ENCODE measurements at places on chromosomes 5 and 9.

- no peak for DNase-seq
Observed at GRCh38 chr5:17090839-17091238, 126.6 kb upstream of the BASP1 start.

DNA sequence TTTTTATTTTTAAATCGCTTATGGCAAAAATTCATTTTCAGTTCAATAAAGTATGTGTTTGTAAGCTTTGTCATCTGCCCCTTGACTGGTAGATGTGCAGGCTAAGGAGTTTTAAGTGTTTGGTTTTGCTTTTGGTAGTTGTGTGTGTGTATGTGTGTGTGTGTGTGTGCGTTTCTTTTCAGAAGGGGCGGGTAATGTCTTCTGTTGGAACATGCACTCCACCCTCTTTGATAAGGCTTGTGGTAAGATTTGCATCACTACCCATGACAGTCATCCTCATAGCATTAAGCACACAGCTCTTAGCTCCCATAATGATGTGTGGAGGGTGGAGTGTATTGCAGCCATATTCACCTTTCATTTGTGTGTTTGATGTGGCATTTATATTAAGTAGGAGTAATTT is 92.1 kb upstream of the FSD1L start:
- DNase-seq = no peak

DNA sequence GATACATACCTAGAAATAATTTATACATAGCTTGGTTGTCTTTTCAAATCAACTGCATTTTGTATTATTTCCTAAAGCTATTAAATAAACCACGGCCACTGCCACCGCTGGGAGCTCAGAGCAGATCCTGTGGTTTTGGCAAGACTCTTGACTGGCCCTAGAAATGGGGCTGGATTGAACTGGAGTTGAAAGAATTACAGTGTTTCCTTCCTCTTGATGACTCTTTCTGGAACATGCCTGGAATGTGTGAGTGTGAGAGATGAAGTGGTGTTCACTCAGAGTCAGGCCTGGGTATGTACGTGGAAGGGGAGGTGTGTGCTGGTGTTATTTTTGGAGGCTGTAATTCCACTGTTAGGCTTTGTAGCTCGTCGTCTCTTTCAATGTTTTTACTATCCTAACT is 45.9 kb downstream of the TEK start:
- DNase-seq = no peak

DNA sequence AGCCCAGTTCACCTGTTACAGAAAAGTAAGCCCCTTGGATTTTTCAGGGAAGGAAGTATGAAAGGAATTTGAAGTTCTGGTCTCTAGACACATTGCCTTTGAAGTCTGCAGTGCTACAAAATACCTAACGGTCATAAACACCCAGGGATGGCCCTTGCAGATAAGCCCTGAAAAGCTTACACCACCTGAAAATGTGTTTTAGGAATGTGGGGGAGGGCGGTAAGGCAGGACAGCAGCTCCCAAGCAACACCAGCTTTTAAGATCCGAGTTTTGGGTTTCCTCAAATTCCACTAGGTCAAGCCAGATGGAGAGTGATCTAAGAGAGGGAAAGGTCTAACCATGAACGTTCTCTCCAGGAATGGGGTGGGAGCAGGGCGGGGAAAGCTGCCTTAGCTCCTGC is 114.1 kb upstream of the PANK3 start:
- DNase-seq = no peak

- DNase-seq = no peak
Observed at GRCh38 chr9:111994831-111995458, 98.3 kb downstream of the UGCG start.

- no peak for DNase-seq
Observed at GRCh38 chr5:120153551-120153950, 310.5 kb upstream of the PRR16 start.

- DNase-seq = no peak
Observed at GRCh38 chr5:133232011-133232410, 180.2 kb downstream of the HSPA4 start.

- no peak for DNase-seq
Observed at GRCh38 chr9:99762470-99762869, 59.2 kb upstream of the NR4A3 start.

DNA sequence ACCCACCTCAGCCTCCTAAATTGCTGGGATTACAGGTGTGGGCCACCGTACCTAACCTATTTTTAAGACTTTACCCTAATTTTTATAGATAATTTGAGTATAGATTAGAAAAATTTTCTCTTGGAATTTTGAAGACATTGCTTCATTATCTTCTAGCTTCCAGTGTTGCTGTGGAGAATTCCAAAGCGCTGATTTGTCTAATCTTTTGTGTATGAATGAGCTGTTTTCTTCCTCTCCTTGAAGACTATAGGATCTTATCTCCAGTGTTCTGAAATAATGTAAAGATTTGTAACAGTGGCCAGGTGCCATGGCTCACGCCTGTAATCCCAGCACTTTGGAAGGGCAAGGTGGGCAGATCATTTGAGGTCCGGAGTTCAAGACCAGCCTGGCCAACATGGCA is 5.7 kb upstream of the SNX24 start:
- DNase-seq = no peak

DNA sequence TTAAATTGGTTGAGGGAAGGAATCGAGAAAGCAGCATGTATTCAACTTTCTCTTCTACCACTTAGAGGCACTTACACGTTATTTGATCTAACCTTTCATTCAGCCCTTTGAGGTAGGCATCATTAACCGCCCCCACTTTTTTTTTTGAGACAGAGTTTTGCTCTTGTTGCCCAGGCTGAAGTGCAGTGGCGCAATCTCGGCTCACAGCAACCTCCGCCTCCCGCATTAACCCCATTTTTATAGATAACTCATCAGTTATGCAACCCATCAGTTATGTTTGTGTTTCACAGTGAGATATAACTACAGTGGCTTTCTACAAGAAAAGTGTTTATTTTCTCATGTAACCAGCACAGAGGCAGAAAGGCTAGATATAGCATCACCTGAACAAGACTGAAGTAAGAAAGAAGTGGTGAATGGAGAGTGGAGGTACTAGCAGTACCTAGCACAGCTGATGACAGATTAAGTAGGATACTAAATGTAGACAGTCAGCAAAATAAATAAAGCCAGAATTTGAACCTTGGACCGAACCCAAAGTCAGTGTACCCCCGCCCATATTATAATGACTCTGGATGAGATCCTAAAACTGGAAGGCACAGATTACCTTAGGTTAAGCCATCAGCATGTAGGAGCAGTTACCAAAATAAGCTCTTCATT is 91.2 kb downstream of the PJA2 start:
- no peak for DNase-seq

- no peak for DNase-seq
Observed at GRCh38 chr9:107214381-107214780, 68.7 kb upstream of the RAD23B start.

DNA sequence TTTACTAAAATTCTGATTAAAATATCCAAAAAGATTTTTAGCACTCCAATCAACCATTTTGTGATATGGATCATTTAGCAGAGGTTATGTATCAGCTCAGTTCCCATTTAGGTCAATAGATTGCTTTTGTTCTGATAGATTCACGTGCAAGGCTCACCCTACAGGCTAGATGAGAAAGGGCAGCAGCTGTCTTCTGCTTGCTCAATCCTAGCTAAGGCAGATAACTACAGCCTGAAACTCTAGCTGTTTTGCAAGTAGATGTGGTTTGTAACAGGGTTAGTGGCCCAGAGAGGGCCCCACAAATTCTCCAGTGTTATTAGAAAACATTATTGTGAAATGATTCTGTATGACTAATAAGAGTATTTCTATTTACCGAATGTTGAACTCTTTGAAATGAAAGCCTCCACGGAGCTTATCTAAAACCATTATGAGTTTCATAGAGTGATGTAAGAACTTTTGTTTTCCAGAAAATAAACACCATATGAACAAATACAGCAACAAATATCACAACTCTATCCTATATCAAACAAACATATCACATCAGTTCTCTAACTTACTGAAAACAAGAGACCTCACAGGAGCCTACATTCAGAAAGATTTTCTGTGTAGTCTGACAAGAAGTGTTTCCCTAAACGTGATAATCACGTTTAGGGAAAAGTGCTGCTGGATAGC is 841.9 kb upstream of the ACO1 start:
- no peak for DNase-seq

DNA sequence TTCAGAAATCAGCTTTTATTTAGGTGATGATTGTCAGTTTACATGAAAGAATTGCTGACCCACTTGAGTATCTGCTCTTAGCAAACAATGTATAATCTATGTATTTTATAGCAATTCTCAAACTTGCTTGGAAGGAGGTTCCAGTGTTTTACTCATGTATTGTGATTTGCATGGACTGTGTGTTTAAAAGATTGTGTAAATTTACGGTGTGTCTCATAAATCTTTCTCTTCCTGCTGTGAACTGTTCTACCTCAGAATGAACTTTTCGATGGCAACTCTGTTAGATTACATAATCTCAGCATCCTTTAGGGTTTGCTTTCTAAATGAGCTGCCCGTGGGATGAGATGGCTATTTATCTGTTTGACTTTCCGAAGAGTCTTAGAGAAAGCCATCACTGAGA is 122.5 kb downstream of the MEF2C start:
- DNase-seq = no peak

DNA sequence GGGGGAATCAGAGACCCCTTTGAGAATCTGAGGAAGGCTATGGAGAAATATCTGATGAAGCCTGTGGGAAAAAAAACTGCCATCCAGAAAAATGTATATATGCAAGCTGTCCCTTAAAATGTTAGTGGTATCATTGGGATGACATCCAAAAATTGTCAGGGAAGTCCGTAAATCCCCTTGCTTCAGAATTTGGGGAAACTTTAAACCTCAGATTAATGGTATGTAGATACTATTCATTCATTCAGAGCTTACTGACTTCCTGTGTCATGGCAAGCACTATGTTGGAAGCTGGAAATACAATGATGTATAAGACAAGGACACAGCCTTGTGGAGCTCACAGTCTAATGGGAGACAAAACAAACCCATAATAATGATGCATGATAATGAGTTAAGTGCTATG is 10.9 kb upstream of the MOB3B start:
- DNase-seq = no peak

GRCh38 chr5:68245319-68245718 is 29.8 kb downstream of the PIK3R1 start:
- DNase-seq = no peak

GRCh38 chr5:174045470-174046025 is at the start of gene NSG2:
Gene NSG2 (plus strand): TSS chr5:174045706. CDS start chr5:174046756, 1,050 bp downstream.
- peak; percentile 0 for DNase-seq

DNA sequence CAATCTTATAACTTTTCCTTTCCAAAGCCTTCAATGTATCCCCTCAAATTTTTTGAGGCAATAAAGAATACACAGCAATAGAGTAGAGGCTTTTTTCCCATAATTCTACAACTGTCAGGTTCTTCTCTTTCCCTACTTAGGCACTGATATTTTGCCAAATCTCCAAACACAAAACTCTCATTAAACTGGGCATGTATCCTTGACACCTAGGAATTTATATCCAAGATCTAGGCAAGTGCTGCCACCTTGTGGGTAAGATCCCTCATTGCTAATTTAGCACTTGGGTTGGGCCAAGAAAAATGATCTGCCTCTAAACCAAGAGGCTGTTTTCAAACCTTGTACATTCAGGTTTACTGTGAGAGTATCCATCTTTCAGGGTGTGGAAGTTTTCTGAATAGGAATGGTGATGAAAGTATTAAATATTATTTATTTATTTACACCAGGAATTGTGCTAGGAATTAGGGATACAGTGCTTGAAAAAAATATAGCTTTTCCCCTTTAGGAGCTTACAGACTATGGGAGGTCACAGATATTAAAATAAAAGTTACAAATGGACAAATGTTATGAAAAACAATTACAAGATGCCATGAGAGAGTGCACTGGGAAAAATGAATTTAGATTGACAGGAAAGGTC is 17.6 kb downstream of the TSTD2 start:
- no peak for DNase-seq

DNA sequence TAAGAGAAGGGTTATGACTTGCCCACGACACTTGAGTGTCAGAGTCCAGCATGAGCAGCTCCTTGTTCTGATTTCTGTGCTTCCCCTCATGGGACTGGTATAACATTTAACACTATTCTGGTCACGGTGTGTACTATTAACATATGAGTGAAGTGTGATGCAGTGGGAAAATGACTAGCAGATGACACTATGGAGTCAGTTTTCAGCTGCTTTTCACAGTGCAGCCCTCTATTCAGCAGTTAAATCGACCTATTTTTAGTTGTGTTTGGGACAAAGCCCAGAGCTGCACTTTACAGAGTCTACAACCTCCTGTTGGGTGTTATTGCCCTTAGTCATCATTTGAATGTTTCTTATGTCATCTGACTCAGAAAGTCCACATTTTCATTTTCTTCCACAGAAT is 59.1 kb downstream of the CHSY3 start:
- no peak for DNase-seq

GRCh38 chr9:32348106-32348695 is 36.2 kb upstream of the ACO1 start:
- DNase-seq = no peak

DNA sequence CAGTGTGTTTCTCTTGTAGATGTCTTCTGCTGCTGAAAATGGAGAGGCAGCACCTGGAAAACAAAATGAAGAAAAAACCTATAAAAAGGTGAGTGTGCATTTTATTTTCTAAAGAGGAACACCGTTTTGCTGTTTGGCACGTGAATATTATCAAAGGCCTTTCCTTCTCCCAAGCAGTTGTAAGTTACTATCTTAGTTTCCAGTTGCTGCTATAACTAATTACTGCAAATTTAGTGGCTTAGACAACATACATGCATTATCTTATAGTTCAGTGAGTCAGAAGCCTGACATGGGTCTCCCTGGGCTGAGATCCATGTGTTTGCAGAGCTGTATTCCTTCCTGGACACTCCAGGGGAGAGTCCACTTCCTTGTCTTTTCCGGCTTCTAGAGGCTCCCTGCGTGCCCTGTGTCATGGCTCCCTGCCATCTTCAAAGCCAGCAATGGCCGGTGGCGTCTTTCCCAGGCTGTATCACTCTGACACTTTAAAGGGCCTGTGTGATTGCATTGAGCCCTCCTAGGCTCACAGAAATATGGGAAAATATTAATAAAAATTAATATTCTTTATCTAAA is 117.6 kb downstream of the PIP5K1B start:
- DNase-seq = no peak

- DNase-seq = no peak
Observed at GRCh38 chr9:19465586-19466279, 56.9 kb downstream of the ACER2 start.

- peak; percentile 58 for DNase-seq
Observed at GRCh38 chr5:177113566-177114424, 19.8 kb upstream of the NSD1 start.

- no peak for DNase-seq
Observed at GRCh38 chr5:177542816-177543465, 11.4 kb downstream of the FAM193B start.

DNA sequence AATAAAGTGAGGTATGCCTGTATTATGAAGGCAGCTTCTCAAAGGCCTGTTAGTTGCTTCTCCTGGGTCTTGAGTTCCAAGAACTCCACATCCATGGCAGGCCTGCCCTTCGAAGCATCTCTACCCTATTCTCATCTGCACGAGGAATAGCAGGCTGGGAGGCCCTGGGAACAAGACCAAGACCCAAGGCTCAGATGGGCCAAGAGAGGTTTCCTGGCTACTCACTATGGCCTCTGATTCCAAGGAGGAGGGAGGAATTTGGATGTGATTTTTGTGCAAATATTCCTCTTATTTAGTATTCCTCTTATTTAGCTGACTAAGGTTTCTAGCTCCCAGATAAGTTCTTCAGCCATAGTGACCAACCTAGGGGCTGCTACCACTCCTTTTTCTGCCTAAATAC is 151.3 kb downstream of the SAXO1 start:
- DNase-seq = no peak

Measured in stimulated activated CD8-positive, alpha-beta memory T cell treated with anti-CD3 and anti-CD28 coated beads, Interleukin-4, amount 100 ng/mL, for 24 hours (primary cell).